Stimulated activated CD4-positive, alpha-beta T cell treated with anti-CD3 and anti-CD28 coated beads, Interleukin-2, amount 100 ng/mL, for 4 hours (primary cell): ENCODE measurements at places on chromosomes 11 and 22.
A peak's percentile ranks its signal among the peaks of the same experiment; 100 is the strongest.

DNA sequence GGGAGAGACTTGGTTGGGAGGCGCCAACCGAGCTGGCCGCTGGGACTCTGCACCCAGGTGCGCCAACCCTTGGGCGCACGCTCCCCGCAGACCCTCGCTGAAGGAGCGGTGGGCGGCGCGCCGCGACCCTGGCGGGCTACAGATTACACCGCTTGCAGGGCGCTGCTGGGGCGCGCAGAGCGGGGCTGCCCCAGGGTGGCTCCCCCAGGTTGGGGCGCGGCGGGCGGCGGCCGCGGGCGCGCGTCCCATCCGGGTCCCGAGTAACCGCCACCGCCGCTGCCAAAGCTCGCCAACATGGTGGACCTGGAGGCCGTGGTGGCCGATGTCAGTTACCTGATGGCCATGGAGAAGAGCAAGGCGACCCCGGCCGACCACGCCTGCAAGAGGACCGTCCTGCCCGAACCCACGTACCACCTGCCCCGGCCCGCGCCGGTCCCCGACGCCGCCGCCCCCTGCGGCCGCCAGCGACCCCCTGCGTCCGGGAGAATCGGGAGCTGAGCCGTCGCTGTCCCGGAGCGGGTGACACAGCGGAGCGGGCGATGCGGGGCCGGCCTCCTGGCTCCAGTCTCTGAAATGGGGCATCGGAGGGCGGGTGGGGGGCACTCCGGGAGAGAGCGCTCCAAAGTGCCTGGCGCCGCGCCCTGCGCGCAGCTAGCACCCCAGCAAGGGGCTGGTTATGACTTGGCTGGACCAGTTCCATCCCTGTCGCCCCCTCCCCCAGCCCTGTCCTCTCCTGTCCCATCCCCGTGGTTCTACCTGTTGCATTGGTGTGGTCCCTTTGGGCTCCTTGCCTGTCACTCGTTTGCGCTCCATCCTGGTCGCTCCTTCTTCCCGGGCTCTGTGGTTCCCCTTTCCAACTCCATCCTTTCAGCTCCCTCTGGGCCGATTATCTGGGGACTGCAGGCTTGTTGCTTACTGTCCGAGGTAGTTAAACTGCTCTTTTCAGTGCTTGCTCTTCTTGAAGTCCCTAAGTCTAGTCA lies 143.3 kb upstream of the GRK3 start:
- no peak for DNase-seq

DNA sequence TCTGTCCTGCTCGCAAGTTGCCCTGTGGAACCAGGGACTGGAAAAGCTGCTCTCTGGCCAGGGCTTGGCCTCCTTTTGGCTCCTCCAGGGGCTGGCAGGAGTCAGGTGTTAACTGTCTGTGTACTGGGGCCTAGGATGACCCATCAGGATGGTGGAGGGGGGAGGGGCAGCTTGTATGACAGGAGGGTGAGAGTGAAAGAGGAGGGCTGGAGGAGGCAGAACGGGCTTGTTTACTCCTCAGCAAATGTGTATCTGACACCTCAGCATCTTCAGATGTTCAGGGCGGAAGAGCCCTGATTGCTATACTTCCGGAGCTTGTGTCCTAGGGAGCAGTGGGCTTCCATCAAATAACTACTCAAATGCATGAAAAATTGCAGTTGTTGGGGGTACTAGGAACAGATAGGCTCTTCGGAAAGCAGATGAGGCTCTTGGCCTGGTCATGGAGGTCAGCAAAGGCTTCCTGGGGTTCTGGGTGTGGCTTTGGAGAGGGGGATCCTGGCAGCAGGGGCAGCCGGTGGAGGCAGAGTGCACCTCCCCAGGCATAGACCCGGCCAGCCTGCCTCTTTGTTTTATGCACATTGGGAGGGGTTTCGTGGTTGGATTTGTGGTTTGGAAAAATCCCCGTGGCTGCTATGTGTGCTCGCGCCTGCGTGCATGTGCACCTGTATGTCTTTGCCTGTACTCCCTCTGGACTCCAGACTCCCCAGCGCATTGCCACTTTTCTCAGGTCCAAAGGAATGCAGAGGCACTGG lies 31.2 kb downstream of the CD82 start:
- peak; percentile 57 for DNase-seq

DNA sequence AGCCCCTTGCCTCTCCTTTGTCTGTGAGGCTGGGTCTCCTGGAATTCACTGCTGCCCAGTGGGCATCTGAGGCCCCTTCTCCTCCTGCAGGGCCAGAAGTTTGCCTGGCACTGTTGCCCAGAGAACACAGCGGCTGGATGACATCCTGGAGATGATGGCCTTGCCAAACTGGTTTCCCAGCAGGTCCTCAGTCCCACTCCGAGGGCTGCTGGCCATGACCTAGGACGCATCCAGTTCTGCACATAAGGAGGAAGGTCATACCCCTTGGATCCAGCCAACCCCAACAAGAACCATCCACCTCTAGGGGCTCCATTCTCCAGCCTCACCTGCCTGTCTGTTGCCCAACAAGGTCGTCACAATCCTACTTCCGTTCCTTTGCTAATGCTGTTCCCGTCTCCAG lies 3.4 kb upstream of the SMTN start:
- DNase-seq, result no peak

GRCh38 chr22:46737105-46737975 lies 712 bp downstream of the CERK start:
- DNase-seq, result no peak

DNA sequence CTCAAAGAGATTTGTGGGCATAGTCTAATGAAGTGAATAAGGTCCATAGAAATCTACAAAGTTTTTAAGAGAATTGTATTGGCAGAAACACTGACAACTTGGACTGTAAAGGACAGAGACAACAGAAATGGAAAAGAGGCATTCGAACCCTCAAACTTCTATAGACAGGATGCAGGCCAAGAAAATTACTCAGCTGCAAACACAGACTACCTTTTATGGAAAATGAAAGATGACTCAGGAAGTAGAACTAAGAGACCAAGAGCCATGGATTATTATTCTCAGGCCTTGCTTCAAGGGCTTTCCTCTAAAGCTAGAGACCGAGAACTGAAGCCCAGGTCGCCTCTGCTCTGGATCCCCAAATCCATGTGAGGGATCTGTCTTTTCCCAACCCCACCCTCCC lies 3.8 kb upstream of the PELI3 start:
- DNase-seq, result no peak

GRCh38 chr11:41984023-41984422 lies 524.6 kb upstream of the LRRC4C start:
- DNase-seq, result no peak

- DNase-seq, result no peak
Observed at GRCh38 chr11:74581954-74582547, 10.3 kb upstream of the POLD3 start.

DNA sequence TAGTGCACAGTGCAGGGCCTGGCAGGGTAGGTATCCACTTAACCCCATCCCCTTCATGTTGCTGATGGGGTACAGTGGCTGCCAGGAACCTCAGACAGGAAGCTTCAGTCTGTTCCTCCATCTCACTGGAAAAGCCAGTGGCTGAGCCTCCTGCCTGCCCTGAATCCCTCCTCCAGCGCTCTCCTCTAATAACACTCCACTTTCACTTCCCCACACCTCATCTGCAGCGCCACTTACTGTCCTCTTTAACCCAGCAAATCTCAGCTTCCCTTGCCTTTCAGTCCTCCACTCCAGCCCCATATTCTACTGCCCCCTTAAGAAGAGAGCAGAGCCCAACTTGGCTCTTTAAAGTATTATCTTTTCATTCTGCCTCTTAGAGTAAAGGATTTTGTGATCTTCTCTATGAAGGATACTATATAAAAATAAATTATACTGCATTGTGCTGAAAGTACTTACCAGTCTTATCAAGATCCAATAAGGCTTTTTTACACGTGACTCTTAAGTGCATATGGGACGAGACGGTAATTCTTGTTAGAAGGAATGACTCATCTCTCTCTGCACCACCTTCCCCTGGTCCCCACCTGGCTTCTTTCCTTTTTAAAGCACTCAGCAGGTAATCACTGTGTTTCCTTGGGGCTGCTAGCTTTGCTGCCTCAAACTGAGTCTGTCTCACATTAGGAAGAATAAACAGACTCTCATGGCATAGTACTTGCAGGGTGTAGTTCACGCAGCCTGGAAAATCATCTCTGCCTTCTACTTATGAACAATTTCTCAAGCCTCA lies 238.0 kb upstream of the NARS2 start:
- DNase-seq, result no peak

- no peak for DNase-seq
Observed at GRCh38 chr22:47374273-47374771, 611.9 kb downstream of the TBC1D22A start.

DNA sequence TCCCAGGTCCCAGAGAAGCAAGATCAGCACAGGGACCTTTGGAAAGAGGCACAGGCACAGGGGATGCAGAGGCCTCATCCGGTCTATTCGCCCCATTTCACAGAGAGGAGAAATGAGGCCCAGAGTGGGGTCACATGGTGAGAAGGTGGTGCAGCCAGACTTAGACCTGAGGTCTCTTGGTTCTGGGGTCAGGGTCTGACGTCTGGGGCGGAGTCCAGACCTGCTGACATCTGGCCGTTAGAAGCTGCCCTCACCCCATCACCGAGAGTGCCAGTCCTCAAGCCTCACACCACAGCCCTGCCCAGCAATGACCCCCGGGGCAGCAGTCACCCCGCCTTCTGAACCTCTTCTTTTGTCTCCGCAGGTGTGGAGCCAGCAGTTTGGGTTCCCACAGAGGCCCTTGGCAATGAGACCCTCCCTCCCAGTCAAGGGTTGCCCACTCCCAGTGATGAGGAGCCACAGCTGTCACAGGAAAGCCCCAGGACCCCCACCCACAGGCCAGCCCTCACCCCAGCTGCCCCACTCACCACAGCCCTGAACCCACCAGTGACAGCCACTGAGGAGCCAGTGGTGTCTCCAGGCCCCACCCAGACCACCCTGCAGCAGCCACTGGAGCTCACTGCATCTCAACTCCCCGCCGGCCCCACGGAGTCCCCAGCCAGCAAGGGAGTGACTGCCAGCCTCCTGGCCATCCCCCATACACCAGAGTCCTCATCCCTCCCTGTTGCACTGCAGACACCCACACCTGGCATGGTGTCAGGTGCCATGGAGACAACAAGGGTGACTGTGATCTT lies 62.4 kb downstream of the OTOG start:
- no peak for DNase-seq

GRCh38 chr11:15890031-15890713 lies 466.2 kb downstream of the SOX6 start:
- DNase-seq, result no peak

DNA sequence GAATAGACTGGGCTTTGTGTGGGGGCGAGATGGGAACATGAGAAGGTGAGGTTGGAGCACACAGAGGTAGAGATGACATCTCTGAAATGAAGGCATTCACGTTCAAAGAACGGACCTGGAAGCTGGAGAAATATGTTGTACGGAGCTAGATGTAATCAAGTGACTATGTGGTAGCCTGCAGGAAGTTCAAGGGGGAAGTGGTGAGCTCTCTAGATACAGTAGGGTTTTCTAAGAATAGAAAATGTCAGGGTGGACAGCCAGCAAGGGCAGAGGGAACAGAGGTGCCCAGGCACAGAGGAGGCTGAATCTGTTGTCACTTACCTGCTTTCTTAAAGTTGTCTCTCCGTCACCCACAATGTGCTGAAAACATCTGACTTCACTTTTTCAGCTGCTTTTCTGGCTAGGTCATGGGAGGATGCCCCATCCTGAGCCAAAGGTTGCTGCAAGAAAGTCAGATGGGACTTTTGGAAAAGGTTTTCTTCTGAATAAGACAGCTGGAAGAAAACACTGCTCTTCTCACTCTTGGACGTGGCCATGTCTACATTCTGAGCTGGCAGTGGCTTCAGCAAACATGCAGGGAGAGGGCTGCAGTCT lies 171.5 kb upstream of the B3GAT1 start:
- DNase-seq, result no peak

GRCh38 chr11:75201771-75202170 lies 38.8 kb upstream of the TPBGL start:
- DNase-seq, result no peak

GRCh38 chr11:125167954-125168835 lies 3.6 kb downstream of the PKNOX2 start:
- DNase-seq, result no peak

DNA sequence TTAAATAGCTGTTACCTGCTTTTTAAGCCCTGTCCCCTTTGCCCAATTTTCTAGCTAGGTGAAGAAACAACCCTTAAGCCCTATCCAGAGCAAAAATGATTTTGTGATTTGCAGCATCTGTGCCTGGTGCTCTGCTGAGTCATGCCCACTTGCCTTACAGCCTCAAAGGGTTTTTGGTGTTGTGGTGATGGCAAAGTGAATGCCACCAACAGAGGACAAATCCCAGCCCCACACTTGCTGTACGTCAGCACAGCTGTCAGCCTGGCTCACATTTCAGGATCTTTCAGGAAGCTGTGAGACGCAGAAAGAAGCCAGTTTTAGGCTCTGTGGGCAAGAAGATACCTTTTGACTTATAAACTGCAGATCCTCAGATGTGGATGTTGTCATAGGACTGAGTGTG lies 401.7 kb downstream of the TENM4 start:
- no peak for DNase-seq

DNA sequence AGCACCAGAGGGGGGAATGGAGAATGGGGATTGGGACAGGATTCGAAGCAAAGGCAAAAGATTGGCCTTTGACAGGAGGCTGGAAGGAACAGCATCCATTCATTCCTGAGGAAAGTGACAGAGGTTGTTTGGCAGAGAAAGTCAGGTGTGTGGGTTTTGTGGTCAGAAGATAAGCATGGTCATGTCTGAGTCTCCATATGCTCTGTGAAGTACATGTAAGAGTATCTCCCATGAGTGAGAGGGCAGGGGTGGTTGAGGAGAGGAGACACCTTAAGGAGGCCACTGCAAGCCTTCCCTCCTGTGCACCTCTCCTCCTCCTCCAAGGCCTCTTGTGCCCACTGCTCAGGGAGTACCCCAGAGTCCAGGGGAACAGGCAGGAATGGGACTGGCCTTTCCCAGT lies 1.9 kb upstream of the NLRP10 start:
- no peak for DNase-seq

GRCh38 chr11:59918480-59918879 lies 19.8 kb upstream of the OOSP1 start:
- no peak for DNase-seq

- DNase-seq, result no peak
Observed at GRCh38 chr11:4203603-4204360, 109.2 kb downstream of the RRM1 start.

DNA sequence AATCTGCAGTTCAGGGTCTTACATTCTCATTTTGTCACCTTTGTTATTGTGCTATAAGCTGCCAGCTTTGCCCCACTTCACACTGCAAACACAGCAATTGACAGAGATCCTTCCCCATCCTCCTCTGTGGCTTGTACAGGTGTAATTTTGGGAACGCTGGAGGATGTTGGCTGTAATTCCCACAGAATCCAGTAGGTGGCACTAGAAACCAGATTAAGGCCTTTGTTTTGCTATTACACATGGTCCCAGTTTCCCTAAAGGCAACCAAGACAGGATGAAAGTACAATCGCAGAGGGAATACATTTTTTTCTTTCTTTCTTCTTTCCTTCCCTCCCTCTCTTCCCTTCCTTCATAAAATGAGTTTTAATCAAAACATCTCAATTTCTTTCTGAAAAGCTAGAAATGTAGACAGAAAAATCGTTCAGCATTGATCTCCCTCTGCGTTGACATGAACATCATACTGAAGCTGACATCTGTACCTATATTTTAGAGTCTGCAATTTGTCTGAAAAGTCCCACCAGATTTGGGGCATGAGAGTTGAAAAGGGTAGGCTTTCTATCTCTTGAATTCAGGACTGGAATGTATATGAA lies 21.3 kb upstream of the NELL1 start:
- no peak for DNase-seq

GRCh38 chr22:33909911-33910310 lies 10.4 kb downstream of the LARGE1 start:
- no peak for DNase-seq

- no peak for DNase-seq
Observed at GRCh38 chr11:59199546-59200422, 12.9 kb downstream of the MPEG1 start.

GRCh38 chr11:16178273-16178672 lies 178.1 kb downstream of the SOX6 start:
- DNase-seq, result no peak

GRCh38 chr22:45335021-45335818 lies 25.5 kb downstream of the FAM118A start:
- DNase-seq, result no peak
